ENCODE measurements at places on chromosomes 2 and 18.

DNA sequence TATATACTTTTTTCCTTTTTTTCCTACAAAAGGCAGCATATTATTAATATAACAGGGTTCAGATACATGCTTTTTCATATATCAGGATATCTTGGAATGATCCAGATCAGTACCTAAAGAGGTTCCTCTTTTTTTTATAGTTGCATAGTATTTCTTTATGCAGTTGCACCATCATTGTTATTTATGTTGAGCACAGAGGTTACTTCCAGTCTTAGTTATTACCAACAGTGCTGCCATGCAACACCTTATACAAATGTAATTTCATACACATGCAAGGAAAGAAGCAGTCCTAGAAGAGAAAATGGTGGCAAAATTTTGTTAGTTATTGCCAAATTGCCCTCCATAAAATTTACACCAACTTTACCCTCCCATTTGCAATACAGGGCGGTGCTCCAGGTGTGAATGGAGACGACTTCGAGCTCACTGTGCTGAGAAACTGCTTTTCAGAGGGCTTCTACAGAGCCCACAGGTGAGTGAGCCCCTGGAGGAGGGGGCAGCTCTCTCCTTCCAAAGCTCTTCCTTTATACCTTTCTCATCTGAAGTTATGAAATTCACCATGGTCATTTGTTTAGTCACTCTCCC is 30.0 kb upstream of the KCMF1 start:
- DNase-seq = no peak

DNA sequence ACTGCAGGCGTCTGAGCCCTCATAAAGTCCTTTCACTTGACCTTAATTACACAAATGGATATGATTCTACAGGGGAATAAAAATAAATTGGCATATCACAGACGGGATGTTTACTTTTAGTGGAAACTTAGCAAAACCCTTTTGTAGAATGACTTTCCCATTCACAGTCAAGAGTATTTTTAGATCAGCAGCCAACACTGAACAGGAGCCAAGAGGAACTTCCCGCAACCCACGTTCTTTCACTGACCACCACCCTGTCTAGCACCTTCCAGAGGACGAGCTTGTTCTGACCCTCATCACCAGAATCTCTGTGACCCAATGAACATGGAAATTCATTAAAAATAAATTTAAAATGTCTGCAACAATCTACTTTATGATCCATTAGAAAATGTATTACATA is 119.0 kb upstream of the SNTG2 start:
- no peak for DNase-seq

DNA sequence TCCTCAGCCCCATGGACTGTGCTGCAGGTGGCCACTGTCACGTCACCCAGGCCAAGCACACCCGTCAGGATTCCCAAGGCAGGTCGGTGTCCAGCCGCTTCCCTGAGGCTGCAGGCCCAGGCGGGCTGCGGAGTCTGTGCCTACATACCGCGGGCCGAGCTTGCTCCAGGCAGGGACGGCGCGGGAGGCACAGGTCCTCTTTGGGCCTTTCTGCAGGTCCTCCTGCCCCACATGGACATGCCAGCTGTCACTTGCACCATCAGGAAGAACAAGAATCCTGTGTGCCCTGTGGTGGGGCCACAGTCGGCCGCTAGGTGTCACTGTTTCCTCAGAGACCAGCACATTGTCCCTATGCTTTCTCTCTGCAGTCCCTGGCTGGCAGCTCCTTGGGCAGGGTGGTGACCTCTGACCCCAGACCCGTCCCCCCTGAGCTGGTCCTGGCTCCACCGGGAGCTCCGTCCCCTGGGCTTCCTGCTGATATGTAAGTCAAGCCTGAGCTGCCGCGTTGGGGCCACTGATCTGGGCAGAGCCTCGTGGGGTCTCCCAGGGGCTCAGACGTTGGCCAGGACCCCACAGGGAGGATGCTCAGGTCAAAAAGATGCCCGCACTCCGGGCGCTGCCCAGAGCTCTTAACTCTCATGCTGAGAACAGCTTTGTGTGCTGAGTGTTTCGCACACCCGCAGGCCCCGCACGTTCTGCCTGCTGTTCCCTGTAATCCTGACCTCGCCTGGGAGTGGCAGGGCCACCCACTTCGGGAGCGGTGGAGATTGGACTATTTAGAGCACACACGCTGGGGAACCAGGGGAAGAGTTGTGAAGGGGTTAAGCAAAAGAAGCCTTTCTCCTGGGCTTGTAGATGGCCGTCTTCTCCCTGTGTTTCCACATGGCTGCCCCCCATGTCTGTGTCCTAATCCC is 17.3 kb upstream of the AGXT start:
- peak; percentile 86 for DNase-seq

DNA sequence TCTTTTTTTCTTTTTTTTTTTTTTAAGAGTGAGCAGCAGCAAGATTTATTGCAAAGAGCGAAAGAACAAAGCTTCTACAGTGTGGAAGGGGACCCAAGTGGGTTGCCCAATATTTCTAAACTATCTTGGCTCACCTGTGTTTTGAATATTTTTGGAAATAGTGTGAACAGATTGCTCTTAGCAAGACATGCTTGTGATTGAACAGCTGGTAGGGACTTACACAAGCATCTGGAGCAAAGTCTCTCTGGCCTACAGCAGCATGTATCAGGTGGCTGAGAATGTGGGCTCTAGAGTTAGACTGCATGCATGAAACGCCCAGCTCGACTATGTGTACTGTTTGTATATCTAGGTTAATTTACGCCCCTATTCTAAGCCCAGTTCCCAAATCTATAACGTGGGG is 40.3 kb upstream of the FBXO11 start:
- no peak for DNase-seq

DNA sequence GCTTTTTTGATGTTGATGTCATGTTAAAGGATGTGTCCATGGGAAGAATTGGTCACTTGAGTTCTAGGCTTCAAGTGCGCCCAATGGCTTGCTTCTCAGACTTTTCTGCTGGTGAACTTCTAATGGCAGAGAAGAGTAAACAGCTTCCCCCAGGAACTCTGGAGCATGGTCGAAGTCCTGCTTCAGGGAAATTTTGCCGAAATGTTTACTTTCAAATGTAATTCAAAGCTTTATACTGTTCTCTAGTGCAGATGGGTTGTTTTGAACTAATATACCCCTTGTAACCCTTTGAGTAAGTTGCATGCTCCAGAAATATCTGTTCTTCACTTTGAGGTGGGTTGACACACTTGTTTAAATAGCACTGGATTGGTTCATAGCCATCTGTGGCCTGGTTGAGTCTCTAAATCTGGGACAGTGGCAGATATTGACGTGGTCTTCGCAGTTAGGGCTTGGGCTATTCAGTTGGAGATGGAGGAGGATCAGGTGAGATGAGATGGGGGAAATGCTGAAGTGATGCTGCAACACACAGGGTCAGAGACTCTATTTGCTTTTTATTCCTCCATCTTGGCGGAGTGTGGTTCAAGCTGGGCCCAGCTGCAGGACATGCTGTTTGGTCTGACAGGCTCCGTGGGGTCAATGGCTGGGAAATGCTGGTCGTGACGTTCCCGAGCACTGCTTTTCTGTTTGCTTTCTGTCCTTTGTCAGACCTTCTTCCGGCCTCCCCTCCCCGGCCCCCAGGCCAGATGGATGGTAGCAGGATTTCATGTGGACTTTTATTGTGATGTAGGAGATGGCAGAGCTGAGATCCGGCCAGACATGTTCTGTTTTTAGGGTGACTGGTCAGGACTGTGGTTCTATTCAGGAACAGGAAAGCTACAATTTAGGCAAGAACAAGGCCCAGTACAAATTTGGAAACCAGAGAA is 35.9 kb downstream of the MYO1B start:
- no peak for DNase-seq

GRCh38 chr2:28751956-28752630 is 463 bp downstream of the PPP1CB start:
- DNase-seq = no peak

GRCh38 chr2:21254170-21254965 is 130.6 kb downstream of the TDRD15 start:
- DNase-seq = no peak

GRCh38 chr2:157864857-157865430 is 11.2 kb downstream of the ACVR1 start:
- DNase-seq = no peak

- DNase-seq = no peak
Observed at GRCh38 chr2:64211276-64211921, 67.2 kb upstream of the PELI1 start.

DNA sequence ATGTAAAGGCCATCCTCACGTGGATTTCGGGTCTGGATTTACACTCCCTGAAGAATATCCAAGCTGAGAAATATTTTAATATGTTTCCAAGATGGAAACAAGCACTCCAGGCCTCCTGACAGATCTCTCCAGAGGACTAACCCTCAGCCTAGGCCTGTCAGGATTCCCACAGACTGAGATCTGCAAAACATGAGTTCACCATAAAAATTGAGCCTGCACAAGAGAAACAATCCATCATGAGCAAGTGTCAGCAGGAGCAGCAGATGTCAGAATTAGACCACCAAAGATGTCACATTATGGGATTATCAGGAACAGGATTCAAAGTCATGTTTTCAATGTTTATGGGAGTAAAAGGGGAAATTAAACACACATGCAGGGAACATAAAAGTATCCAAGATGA is 191.3 kb downstream of the TFCP2L1 start:
- DNase-seq = no peak

DNA sequence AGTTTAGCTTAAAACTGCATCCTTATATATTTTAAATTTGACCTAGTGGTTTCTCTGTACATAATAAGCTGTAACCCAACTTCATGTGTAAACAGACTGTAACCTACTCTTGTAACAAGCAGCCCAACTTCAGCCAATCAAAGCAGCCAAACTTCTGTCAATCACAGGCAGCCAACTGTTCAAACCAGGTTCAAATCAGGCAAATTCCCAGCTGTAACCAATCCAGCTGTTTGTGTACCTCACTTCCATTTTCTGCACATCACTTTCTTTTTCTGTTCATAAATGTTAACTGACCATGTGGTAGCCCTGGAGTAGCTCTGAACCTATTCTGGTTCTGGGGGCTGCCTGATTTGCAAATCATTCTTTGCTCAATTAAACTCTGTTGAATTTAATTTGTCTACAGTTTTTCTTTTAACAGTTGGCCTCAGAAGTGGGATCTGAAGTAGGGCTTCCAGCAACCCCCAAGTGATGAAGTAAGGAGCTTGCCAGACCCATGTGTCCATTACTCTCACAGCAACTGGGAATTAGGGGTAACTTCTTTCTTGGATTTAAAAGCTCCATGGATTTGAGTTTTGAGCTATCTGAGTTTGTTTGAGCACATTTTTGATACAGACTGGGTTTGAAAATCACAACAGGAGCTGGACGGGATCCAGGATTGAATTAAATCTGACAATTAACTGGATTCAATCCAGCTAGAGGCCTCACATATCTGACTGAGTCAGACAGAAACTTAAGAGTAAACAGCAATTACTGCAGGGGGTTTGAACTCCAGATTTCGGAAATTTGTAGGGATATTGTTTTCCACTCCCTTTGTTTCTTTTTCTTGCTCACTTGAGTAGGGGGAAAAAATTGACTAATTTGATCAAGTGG is 1569.7 kb upstream of the SLC39A10 start:
- no peak for DNase-seq

DNA sequence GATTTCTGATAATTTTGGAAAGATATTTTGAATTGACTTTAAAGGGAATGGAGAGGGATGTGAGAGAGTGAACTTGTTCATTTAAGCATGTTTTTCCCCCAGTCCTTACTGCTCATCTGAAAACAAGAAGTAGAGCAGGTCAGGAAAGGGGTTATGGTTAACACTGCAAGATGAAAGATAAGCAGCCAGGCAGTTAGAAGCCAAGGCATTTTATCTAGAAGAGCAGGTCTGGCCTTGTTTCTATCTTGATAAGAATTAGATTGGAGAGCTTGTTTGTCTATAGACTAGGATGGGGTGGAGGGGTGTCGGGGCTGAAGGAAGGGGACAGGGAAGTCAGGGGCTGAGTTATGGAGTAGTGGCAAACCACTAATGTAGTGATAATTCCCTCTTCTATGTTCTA is 171.6 kb downstream of the IKZF2 start:
- DNase-seq = no peak

GRCh38 chr2:105600949-105601794 is 143.5 kb upstream of the NCK2 start:
- DNase-seq = no peak

- DNase-seq = no peak
Observed at GRCh38 chr2:2007551-2008501, 263.5 kb upstream of the PXDN start.

- DNase-seq = no peak
Observed at GRCh38 chr2:38892819-38893218, 3.1 kb downstream of the ARHGEF33 start.

GRCh38 chr18:12944709-12945108 is 3.1 kb upstream of the SEH1L start:
- DNase-seq = no peak

- DNase-seq = no peak
Observed at GRCh38 chr2:120441351-120441700, 95.4 kb downstream of the INHBB start.

- DNase-seq = no peak
Observed at GRCh38 chr18:63443829-63444228, 21.6 kb upstream of the VPS4B start.

DNA sequence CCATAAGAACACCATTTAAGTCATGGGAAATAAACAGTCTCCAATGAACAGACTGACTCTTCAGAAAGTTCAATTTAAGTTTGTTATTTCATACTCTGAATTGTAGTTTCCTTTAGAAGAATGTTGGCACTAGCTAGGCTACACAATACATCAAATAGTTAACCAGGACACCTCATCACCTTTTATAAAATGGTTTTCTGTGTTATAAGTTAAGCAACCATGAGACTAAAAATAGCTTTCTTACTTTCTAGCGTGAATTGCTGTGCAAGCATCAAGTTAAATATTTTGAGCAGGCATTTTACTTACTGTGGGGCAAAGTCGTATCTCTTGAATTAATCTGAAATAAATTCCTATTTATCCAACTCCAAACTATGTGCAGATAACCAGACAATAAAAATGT is 1092.6 kb upstream of the SLC39A10 start:
- no peak for DNase-seq

- no peak for DNase-seq
Observed at GRCh38 chr2:8653485-8653884, 28.4 kb upstream of the ID2 start.

DNA sequence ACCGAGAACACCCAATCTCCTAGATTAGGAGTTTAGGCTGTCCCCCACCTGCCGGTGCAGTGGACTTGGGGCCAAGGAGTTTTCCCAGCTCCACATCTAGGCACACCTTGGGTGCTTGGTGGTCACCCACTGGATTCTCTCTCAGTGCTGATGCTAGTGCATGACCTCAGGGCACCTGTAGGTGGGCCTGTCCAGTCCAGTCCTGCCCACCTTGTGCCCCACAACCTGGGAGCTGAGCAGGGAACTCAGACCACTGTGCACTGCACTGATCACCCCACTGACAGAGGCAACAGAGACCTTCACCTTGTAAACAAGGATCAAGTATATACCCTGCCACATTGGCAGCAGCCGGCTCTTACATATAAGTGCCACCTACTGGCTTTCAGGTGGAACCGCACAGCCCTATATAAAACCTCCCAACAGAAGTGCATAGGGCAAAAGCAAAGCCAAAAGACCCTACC is 12.7 kb upstream of the CDH19 start:
- no peak for DNase-seq

GRCh38 chr18:39149211-39149806 is 1583.7 kb upstream of the CELF4 start:
- no peak for DNase-seq

- no peak for DNase-seq
Observed at GRCh38 chr2:105134081-105134480, 96.2 kb downstream of the MRPS9 start.

- DNase-seq = no peak
Observed at GRCh38 chr18:70293166-70293565, 4.3 kb downstream of the SOCS6 start.

GRCh38 chr18:79576686-79577351 is 102.8 kb upstream of the CTDP1 start:
- no peak for DNase-seq

- DNase-seq = no peak
Observed at GRCh38 chr2:70710038-70710690, 57.8 kb downstream of the ADD2 start.
